Esophagus mucosa (tissue), 1 donor: ENCODE measurements at places on chromosomes 3 and 15.

- no peak for ATAC-seq
Observed at GRCh38 chr15:88141269-88141889, 115.2 kb downstream of the NTRK3 start.

DNA sequence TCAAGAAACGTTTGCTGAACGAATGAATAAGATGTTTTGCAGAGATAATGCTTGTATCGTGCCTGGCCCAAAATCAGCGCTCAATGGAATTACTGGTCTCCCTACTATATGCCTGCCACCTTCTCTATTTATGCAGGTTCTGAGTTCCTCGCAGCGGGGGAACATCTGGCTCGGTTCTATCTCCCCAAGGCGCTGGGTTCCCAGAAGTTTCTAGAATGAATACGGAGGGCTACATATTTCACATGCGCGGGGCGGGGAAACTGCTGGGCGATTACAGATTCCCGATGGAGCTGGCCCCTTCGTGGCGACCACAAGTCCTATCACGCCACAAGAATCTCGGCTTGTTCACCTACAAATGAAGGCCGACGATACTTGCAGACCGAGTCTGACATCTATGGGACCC lies 411 bp upstream of the EIF2B5 start:
- ATAC-seq = no peak

- no peak for ATAC-seq
Observed at GRCh38 chr3:112411425-112411824, 78.5 kb downstream of the CD200 start.

DNA sequence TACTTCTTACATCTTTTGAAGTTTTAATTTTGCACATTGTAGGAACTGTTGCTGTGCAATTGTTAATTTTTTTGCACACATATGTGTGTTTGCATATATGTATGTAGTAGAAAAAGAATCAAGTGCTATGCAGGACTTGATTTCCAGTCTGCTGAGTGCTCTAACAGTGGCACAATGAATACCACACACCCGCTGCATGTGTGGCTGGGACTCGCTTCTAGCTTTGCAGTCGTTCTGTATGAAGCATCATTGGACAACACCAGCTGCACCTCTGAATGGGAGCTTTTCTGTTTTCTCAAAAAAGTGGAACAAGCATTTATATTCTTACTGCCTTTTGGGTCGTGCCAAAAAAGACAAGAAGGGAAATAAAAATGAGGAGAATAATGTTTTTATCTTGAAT lies 564.7 kb downstream of the FOXP1 start:
- ATAC-seq = no peak

GRCh38 chr3:27201492-27201891 lies 167.7 kb downstream of the NEK10 start:
- no peak for ATAC-seq

DNA sequence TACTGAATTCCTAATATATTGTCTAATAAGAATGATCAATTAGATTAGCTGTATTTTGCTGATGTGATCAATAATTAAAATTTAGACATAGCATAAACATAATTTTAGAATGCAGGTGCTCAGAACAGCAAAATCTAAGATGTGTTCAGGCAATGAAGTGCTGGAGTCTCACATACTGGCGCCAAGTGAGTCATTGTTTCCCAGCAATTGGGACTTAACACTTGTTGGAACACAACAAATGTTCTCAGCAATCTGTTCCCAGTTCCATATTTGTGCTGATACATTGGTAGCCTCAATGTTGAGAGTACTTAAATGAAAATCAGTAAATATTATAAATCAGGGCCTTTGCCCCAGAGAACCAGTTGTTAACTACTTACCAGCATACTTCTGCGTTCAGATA lies 619.0 kb downstream of the ROBO1 start:
- ATAC-seq = peak; percentile 62

GRCh38 chr3:30544812-30545211 lies 61.6 kb upstream of the TGFBR2 start:
- ATAC-seq = peak; percentile 26

DNA sequence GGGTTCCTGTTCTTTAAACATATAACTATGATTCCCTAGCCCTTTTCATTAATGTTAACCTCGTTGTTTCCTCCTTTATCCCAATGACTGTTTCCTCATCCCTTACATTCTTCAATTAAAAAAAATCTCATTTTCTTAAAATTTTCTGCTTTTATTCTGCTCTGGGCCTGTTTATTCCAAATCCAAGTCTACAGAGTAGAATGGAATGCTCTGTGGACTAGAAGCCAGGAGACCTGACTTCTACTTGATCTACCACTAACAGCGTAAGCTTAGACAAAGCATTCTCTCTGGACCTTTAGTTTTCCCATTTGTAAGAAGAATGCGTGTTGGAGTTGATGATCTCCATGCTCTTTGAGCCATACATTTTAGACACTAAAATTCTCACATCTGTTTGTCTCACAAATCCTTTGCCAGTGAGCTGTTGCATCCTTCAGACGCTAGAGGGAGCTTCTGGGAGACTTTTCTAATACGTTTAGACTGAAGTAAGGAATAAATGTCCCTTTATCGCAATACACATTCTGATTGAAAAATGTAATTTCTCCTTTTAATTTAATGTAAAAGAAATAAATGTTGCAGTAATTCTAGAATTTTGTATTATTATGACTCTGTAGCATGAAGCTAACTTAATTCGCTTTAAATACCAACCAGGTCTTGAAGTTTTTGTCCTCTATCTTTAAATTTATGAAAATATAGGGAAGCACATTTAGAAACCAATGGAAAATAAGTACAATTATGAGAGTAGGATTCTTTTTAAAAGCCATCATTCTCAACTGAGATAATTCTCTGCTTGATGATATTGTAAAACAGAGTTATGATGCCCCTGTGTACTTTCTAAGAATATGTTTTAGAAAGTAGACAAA lies 21.7 kb upstream of the GMNC start:
- ATAC-seq = peak; percentile 41

DNA sequence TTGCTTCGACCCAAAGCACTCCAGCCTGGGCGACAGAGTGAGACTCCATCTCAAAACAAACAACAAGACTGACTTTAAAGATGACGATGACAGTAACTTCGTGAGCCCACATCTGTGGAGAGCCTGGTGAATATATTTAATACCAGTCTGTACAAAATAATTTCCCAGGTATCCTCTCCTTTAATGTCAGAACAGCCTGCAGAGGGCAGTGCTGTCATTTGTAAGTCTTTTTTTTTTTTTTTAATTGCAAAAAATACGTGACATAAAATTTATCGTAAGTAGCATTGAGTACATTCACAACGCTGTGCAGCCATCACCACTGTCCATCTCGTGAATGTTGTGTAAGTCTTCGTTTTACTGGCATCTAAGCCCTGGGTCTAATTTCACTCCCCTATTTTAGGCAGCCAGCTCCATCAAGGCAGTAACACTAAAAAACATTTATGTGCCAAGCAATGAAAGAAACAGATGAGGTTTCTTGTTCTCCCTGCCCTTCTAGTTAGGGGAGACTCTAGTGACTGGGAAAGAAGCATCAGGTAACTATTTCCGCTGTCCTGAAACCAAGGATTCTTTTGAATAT lies 1.4 kb downstream of the HTD2 start:
- ATAC-seq = no peak

- no peak for ATAC-seq
Observed at GRCh38 chr3:24802614-24803013, 308.0 kb upstream of the THRB start.

DNA sequence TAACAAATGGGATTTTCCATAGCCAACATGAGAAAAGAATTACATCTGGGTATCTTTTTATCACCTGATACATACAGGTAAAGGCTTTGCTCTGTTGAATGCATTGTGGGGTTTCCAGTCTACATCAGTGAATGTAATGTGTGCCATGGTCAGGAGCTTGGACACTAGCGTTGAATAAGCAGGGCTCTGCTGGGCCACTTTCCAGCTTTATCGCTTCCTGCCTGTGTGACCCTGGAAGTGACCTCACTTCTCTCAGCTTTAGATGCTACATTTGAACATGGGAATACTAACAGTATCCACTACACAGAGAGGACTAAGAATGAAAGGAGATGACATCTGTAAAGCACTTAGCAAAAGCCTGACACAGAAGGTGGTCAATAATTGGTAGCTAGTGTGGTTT lies 40.1 kb downstream of the TTC23 start:
- no peak for ATAC-seq

GRCh38 chr3:9198899-9199335 lies 50.5 kb downstream of the SRGAP3 start:
- ATAC-seq = no peak

DNA sequence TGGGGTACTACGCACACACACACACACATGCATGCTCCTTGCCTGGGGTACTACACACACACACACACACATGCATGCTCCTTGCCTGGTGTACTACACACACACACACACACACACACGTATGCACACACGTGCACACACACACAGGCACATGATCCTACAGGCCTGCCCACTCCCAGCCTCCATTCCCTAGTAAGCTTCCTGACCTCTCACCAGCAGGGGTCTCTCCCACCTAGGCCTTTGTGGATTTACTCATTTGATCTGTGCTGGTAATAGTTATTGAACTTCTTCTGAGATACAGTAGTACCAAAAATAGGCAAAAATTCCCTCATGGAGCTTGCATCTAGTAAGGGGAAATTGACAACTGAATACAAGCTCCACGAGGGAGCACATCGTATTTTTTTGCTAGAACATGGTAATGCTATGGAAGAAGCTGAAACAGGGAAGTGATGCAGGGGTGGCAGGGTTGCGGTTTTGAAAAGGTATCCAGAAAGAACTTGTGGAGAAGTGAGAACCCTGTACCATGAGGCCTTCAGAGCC lies 19.1 kb downstream of the TTC21A start:
- ATAC-seq = peak; percentile 55

GRCh38 chr3:22732641-22733040 lies 470.5 kb upstream of the UBE2E2 start:
- ATAC-seq = no peak

- no peak for ATAC-seq
Observed at GRCh38 chr3:161187046-161187445, 34.1 kb upstream of the NMD3 start.

GRCh38 chr15:43828061-43828657 lies 1.4 kb downstream of the WDR76 start:
- no peak for ATAC-seq

DNA sequence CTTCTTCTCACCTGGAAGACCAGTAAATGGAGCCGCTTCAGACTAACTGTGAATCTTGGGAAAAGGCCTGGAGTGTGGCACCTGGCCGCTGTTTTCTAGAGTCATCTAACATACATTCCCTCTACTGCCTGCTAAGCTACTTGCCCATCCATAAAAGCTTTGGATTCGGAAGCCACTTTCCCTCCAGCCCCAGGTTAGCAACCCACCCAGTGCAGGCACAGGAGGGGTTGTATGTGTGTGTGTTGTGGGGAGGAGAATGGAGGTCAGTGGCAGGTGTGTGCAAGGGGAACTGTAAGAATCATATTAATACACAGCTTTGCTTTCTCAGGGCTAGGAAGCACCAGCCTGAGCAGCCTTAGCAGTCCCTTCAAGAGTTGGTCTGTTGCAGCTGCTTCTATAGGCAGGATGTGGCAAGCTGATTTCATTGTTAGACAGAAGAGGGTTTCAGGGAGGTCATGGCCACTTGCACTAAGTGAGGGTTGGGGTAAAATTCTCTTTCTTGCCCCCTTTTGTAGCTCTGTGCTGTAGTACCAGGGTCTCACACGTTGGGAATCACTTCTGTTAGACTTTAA lies 8.9 kb downstream of the NSUN3 start:
- ATAC-seq = no peak

GRCh38 chr3:152688313-152688712 lies 146.6 kb upstream of the P2RY1 start:
- ATAC-seq = peak; percentile 66

DNA sequence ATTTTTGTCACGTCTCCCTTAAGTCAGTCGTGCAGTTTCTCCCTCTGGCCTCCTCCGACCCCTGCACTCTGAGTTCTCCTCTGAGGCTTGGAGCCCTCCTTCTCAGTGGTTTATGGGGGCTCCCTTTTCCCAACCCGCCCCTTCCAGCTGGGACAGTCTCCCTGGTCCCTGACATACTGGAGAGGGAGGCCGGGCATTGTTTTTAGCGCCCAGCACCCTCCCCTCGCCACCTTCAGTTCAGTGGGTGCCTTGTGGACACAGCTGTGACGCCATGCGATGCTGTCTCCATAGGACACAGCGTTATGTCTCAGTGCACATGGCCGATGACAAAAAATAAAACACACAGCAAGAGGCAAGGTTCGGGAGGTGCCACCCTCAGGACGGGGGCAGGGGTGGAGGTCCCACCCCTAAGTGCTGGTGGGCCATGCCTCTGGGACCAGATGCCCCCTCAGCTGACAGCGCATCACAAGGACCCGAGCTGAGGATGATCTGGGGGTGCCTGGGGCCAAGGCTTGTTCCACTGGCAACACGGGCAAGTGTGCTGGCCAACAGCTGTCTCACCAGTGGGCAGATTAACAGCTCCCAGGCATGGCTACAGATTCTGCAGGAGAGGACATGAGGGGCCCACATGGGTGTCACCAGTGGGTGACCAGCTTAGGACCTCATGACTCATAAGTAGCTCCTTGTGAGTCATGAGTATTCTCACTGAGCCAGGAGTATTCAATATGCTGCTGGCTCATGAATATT lies 81.6 kb downstream of the PLXNA1 start:
- ATAC-seq = peak; percentile 86

DNA sequence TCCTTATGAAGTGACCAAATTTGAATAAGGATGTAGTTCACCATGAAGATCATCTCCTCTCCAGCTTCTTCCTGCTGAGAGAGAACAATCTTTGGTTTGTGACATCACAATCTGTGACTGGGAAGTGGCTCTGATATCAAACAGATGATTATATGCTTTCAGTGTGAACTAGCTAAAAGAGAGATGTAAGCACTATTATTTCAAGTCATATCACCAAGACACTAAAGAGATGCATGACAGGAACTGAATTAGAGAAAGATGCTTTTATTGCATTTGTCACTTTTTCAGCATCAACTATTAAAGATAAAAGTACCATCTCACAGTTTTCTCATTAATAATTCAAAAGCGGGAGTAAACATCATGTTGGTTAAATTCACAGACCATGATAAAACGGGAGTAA lies 3.5 kb downstream of the CHRM5 start:
- no peak for ATAC-seq

DNA sequence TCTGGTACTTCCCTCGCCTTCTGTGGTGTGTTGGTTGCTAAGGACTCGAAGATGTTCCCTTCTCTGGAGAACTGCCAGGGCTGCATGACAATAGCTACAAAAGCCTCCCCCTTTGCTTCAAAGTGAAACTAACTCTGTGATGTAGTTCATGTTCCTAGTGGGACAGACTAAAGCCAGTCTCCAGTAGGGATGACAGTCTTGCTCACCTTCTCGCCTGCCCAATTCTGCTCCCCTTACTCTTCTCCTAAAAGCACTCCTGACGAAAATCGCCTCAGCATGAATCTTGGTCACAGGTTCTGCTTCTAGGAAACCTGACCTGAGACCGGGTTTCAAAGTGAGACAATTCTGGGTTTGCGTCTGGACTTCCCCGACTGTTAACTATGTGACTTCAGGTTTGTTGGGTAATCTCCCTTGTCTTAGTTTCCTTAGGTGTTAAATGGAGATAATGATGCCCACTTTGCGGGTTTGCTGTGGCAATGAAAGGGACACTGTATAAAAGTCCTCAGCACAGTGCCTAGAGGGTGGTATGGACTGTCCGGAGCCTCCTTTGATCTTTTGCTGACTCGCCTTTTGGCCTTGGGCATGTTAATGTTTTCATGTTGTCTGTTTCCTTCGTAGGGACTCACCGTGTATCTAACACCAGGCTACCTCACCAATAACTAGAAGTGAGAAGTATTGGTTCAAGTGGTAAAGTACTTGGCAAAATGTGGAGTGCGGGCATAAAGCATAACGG lies 24.9 kb upstream of the THRB start:
- ATAC-seq = no peak

- ATAC-seq = no peak
Observed at GRCh38 chr3:22419261-22419660, 668.3 kb upstream of the ZNF385D start.
